ENCODE measurements at places on chromosomes 11 and 22.

- no peak for DNase-seq
Measured at GRCh38 chr22:46508491-46508999, 28.9 kb downstream of the CELSR1 start.

DNA sequence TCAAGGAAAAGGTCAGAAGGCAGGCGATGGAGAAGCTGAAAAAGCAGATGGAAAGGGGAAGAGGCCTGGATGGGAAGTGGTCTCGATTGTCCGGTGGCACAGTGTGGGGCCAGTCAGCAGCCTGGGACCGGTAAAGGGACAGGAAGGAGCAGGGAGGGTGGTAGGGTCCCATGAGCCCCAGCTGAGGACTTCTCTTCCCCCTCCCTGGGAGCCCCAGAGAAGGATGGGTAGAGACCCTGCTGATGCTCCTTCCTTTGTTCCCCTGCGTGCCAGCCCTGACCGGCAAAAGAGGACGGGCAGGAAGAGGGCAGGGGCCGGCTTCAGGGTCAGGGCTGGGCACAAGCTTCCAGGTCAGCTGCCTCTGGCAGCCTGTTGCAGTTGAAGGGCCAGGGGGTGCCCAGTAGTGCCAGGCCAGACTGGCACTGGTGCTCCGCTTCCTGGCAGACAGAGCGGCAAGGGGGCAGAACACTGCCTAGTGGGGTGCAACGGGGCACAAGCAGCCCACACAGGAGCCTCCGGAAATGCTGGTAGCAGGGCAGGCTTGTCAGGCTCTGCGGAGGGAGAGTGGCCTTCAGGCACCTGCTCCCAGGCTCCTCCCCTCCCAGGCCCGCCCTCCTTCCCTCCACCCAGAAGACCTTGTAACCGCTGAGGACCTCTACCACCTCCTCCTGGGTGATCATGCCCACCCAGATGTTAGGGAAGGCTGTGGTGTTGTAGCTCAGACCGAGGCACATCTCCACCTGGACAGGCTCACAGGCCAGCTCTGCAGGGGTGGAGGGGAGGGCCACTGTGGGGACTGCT is 739 bp upstream of the C1QTNF5 start:
- no peak for DNase-seq

- DNase-seq, result no peak
Measured at GRCh38 chr11:86403458-86403857, 28.8 kb downstream of the CCDC81 start.

GRCh38 chr11:84947970-84948580 is 679.1 kb downstream of the DLG2 start:
- DNase-seq, result no peak

DNA sequence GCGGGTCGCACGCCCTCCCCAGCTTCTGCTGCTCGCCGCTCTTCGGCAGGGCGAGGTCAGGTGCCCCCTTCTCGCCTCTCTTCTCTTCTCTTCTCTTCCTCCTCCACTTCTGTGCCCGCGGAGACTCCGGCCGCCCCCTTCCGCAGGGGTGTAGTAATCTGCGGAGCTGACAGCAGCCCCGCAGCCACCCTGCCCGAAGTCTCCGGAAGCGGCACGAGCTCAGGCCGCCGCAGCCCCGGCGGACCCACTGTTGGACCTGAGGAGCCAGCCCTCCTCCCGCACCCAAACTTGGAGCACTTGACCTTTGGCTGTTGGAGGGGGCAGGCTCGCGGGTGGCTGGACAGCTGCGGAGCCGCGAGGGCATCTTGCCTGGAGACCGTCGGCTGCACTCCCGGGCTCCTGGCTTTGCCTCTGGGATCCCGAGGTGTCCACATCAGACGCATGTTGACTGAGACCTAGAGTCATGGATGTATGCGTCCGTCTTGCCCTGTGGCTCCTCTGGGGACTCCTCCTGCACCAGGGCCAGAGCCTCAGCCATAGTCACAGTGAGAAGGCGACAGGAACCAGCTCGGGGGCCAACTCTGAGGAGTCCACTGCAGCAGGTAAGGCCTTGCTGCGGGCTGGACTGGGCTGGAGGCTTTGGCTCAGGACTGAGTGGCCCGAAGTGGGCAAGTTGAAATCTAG is 486 bp downstream of the STIM1 start:
- DNase-seq, result no peak

DNA sequence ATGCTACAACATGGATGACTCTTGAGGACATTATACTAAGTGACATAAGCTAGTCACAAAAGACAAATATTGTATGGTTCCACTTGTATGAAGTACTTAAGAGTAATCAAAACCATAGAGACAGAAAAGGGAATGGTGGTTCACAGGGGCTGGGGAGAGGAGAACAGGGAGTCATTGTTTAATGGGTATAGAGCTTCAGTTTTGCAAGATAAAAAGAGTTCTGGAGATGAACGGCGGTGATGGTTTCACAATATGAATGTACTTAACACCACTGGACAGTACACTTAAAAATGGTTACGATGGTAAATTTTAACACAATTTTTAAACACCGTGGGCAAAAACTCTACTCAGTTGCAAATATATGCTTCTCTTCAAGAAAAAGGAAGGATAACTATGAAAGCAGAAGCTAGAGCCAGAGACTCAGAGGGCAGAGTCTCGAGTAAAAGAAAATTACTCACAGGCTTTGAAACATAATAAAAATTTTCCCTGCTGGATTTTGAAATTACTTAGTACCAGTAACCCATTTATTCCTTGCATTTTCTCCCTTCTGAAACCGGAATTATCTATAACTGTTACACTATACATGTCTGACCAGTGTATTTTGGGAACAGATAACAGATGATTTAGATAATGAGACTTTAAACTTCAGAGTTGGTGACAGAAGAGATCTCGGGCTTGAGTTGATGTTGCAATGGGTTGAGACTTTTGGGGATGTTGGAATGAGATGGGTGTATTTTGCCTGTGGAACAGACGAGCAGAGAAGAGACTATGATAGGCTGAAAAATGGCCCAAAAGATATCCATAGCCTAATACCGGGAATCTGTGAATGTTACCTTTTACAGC is 15.0 kb downstream of the MRTFA start:
- DNase-seq, result no peak

DNA sequence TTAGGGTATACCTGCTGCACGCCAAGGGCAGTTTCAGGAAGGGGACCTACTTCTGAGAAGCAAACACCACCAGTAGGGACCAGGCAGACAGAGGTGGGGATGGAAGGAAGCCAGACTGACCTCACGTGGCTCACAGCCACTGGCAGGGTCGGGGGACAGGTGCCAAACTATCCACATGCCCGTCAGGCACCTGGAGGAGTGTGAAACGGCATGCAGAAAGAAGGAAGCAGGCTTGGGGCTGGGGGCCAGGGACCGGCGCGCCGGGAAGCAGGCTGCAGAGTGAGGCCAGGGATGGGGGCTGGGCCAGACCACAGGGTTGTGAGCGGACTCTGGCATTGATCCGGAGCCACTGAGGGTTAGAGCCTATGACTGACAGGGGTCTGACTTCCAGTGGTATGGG is 47.5 kb downstream of the CDKN1C start:
- DNase-seq, result no peak

Data from activated T-cell treated with anti-CD3 and anti-CD28 coated beads for 4 hours (primary cell).